ENCODE measurements at places on chromosomes 16 and 17.

- no peak for DNase-seq
These were observed 39.3 kb downstream of the BAIAP2 start for GRCh38 chr17:81073967-81074839.

GRCh38 chr16:351804-352520 lies 561 bp downstream of the AXIN1 start:
- no peak for DNase-seq

GRCh38 chr16:27628241-27628942 lies 78.4 kb downstream of the KATNIP start:
- DNase-seq = no peak

GRCh38 chr17:37673386-37673785 lies 30.1 kb upstream of the DDX52 start:
- DNase-seq = no peak

DNA sequence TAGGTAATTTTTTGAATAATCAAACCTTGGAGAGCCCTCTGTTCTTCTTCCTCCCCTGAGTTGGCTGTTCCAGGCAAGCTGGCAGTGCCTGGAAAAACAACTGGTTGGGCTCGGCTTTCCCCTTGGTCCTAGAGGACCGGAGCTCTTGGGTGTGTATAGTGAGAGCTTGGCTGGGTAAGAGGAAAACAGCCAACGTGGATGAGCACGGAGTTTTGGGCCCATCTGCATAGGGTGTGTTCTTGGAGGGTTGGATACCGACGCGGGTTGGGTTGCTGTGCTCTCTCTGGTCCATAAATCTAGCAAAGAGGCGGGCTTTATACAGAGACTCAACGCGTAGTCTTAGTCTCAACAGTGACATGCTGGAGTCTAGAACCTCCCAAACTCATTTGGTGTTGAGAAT lies 23.2 kb downstream of the ITGB3 start:
- DNase-seq = no peak

- peak; percentile 42 for DNase-seq
These were observed 47.5 kb downstream of the HAPSTR1 start for GRCh38 chr16:9138731-9139501.

GRCh38 chr16:24670623-24671454 lies 58.6 kb upstream of the TNRC6A start:
- no peak for DNase-seq

- DNase-seq = no peak
These were observed 2.2 kb downstream of the ZNF688 start for GRCh38 chr16:30569281-30569680.

GRCh38 chr16:72371307-72372086 lies 199.5 kb upstream of the PMFBP1 start:
- no peak for DNase-seq

- DNase-seq = no peak
These were observed 10.4 kb upstream of the GJD3 start for GRCh38 chr17:40374821-40375498.

GRCh38 chr17:57872536-57872935 lies 22.7 kb upstream of the MRPS23 start:
- DNase-seq = no peak

- DNase-seq = no peak
These were observed 18.8 kb downstream of the USP22 start for GRCh38 chr17:21024024-21024423.

GRCh38 chr16:24010440-24011089 lies 174.8 kb downstream of the PRKCB start:
- peak; percentile 79 for DNase-seq

GRCh38 chr17:39095309-39095686 lies 56.1 kb downstream of the PLXDC1 start:
- no peak for DNase-seq

DNA sequence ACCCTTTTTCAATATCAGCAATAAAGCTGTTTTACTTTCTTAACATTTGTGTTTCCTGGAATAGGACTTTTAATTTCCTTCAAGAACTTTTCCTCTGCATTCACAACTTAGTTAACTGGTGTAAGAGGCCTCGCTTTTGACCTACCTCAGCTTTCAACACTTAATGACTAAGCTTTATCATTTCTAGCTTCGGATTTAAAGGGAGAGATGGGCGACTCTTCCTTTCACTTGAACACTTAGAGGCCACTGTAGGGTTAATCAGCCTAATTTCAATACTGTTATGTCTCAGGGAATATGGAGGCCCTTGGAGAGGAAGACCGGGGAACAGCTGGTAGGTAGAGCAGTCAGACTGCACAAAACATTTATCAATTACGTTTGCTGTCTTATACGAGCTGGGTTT lies 4.7 kb downstream of the SYNRG start:
- no peak for DNase-seq

Data from stimulated activated CD8-positive, alpha-beta memory T cell treated with anti-CD3 and anti-CD28 coated beads, Interleukin-4, amount 100 ng/mL, for 4 hours (primary cell).